ENCODE measurements at places on chromosomes 11 and 22. TPM values are rescaled to one million over a fixed set of nuclear protein-coding genes. Genes with fewer than 3 reads are reported as not detected.

HMOX1 gene
- total RNA-seq = 356 TPM

TMPRSS4 gene
- not detected for total RNA-seq

CARD18 gene
- total RNA-seq = not detected

DPP3 gene
- 52.7 TPM for total RNA-seq

HPS5 gene
- 12.4 TPM for total RNA-seq

KRTAP5-2 gene
- total RNA-seq = not detected

All from A549 treated with Hydrocortisone at 1 μM for 4 hours (cell line).